ENCODE measurements at places on chromosomes 2 and 18.

DNA sequence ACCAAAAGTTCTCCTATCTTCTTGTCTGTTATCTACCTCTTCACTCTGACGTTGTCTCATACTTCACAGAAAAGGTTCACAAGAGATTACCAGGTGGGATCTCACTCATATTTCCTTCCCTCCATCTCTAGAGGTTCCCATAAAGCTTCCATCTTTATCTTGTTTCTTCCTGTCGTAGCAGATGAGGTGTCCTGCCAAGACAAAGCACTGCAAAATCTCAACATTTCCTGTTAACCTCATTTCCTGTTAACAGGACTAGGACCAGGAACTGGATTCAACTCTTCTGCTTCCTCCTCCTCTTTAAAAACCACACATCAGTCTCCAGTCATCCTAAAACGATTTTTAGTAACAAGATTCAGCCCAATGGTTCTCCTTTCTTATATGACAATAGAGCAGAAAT is 512.8 kb upstream of the NRP2 start:
- DNase-seq, result no peak

DNA sequence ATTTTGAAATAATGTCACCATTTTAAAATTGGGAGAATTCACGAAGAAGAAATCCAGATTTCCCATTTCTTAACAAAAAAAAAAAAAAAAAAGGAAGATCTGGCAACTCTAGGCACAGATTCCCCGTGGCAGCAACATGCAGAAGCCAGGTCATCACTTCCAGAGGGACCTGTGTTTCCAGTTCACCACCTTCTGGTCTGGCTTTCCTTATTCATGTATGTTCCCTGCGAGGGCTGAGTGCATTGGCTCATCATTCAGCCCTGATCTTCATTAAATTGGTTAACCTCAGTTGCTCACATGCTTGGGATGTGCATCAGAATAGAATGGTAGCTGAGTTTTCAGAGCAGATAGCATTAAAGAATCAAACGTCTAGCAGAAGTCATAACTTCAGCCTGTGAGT is 25.0 kb upstream of the MAP3K20 start:
- no peak for DNase-seq

DNA sequence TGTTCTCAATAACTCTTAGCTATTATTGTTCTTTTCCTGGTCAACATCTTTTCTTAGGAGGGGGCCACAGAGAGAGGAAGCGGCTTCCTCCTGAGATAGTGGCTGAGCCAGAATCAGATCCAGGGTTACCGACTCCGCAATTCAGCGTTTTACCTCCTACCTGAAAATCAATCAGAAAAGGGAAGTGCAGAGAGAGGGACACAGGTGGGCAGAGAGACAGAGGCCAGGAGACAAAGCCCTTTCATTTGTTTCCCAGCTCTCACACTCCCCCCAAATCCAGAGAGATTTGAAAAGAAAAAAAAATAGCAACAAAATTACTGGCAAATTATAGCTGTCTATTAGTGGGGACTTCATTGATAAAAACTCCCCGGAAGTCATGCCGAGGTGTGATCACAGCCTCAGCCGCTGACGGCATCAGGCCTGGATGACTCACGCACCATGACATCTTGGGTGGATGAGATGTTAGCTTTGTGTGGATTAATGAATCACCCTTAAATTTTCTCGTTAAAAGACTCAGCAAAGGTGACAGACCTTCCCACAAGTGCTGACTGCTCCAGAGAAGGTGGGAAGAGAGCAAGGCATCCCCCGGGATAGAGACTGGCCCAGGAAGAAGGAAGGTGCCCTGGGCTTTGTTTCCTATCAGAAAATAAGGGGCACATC is 120.7 kb downstream of the LOXHD1 start:
- DNase-seq, result no peak

DNA sequence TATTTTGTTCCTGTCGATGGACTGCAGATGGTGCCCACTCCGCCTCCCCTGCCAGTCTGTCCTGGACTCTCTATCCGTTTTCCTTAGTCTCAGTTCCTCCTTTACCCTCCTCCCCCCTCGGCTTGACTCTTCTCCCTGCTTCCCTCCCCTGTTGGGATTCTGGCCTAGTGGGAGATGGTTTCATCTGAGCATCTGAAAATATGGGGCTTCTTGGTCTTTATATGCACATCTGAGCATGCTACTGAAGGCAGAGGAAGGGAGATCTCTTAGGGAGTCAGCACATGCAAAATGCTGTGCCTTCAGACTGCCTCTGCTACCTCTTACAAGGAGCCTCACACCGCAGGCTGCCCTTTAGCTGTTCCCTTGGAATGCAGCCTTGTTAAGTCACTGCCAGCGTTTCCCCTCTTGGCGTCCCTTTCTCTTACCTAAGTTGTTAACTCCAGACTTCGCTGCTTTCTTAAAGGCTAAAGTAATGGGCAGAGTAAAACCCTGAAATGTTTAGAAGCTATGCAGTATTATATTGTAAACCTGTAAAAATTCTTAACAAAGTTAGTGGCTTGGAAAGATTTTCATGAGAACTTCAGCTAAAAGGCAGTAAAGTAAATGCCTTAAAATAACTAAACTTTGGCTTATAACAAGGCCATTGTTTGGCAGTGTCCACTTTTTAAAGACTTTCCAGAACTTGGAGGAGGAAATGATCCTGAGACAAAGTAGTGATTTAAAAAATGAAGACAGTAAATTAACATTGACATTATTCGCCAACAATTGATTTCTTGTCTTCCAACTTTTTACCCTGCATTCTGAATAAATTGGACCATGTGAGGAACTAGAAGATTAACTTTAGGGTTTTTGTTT is 49.8 kb downstream of the LDLRAD4 start:
- DNase-seq, result no peak

GRCh38 chr2:121368836-121369235 is 83.8 kb upstream of the TFCP2L1 start:
- no peak for DNase-seq

DNA sequence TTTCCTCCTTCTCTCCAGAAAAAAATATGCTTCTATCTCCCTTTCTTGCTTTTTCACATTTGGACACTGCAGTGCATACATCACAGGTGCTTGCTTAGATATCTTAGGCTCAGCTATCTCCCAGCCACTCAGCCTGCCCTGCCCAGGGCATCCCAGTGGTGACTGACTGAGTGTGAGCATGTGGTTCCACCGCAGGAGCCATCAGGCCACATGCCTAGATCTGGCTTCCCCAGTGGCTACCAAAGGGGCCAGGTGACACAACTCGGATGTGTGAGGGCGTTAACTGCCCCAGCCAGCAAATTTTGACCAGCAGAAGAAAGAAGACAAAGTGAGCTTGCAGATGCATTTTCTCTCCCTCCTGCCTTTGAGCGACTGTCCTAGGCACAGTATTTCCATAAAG is 25.5 kb downstream of the SP5 start:
- no peak for DNase-seq

DNA sequence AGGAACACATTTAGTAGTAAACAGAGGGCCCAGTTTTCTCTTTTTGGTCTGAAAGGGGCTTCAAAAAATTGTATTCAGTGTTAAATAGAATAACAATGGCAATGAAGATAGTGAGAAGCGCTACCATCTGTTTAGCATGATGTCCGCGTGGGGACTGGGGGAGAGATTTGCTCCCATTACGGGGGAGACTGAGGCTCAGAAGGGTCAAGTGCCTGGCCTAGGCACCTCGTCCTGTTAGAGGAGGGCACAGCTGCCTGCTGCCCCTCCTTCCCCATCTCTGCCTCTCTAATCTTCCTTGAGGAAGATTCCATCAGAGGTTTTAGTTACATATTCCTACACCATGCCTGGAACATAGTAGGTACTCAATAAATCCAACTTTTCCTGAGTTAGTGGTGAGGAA is 10.1 kb upstream of the TMEM185B start:
- DNase-seq, result no peak

DNA sequence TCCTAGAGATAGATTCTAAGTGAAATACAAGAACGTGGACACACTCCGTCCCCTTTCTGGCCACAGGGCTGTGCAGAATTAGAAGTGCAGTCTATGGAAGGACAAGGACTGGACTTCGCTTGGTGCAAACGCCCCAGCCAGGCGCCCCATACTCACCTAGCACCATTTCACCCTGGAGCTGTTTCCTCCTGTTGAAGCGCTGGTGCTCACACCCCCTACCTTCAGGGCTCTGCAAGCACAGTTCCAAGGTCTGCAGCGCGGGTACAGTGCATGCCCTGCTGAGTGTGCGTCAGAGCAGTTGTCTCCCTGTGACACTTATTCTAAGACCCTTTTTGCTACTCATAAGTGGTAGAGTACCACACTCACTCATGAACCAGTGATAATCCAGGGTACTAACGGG is 3.0 kb downstream of the HPCAL1 start:
- no peak for DNase-seq

- no peak for DNase-seq
Measured at GRCh38 chr2:671787-672605, 5.2 kb downstream of the TMEM18 start.

DNA sequence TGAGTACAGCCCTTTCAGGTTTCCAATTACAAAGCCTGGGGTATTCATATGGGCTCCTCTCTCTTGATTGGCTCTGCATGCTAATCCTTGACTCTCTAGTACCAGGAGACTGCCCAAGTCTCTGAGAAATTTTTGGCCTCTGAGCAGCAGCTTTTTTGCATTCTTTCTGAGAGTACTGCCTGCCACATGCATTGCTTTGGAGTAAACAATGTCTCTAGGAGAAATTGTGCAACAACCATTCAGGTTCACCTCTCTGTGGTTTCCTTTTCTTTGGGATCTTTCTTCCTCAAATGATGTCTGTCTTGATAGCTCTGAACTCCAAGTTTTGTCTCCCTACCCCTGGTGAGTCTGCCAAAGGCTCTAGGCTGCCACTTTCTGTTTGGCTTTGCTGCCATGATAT is 115.8 kb upstream of the SETBP1 start:
- no peak for DNase-seq

GRCh38 chr2:132984731-132985130 is 314.7 kb upstream of the LYPD1 start:
- no peak for DNase-seq

DNA sequence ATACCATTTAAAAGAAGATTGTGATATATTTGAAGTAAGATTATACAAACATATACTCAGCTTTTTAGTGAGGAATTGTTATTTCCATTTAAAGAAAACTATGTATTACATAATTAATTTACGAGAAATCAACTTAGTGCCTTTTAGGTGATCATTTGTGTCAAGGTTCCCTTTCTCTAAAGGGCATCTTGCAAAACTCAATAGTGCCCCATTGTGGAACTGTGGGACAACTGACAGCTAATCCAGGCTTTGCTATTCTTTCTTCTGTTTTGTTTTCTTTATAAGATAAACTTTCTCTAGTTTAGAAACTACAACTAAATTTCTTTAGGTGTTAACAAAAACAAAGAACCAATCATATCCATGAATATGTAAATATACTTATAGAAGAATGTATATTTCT is 24.3 kb upstream of the VIT start:
- DNase-seq, result no peak

DNA sequence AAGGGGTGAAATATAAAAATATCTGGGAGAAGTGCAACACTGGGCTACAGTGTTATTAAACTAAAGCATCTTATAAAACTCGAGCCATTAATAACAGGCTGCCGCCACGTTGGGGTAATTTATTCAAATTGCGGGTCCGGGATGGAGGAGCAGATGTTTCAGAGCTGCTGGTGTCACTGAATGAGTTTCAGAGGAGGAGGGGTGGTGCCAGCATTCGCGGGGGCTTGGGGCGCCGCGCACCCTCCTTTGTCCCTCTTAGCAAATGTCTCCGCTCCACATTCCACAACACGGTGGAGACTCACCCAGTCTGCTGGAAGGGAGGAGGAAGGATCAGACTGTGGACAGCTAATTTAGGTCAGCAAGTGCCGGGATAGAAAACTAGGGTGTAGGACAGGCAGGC is 260.5 kb downstream of the CELF4 start:
- DNase-seq, result no peak

- DNase-seq, result no peak
Measured at GRCh38 chr18:31741097-31741735, 19.5 kb downstream of the SLC25A52 start.

DNA sequence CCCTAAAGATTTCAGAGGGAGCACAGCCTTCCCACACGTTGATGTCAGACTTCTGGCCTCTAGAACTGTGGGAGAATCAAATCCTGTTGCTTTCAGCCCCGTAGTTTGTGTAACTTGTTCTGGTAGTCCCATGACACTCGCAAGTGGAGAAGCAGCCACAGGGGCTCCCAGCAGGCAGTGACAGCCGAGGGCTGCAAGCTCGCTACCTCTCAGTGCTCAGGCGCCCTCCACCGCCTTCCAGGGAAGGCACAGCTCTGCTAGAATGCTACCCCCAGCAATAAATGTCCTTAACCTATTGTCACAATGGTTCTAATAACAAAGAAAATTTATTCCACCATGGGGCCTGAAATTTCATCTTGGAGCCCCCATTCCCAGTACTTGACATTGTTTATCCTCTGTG is 143.1 kb upstream of the ZNF236 start:
- no peak for DNase-seq

- no peak for DNase-seq
Measured at GRCh38 chr2:163198007-163198406, 359.4 kb upstream of the KCNH7 start.

DNA sequence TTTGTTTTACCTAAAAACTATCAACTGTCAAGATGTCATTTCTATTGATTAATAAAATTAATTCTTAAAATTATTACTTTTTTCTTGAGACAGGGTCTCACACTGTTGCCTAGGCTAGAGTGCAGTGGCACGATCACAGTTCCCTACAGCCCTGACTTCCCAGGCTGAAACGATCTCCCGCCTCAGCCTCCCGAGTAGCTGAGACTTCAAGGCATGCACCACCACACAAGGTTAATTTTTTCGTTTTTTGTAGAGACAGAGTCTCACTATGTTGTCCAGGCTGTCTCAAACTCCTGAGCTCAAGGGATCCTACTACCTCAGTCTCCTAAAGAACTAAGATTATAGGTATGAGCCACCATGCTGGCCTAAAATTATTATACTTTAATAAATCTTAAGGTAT is 18.7 kb downstream of the HNRNPLL start:
- no peak for DNase-seq

GRCh38 chr2:50720697-50721315 is 311.1 kb downstream of the NRXN1 start:
- no peak for DNase-seq

GRCh38 chr2:235749771-235750160 is 255.9 kb downstream of the AGAP1 start:
- peak; percentile 4 for DNase-seq

- no peak for DNase-seq
Measured at GRCh38 chr2:139480161-139480650, 700.0 kb upstream of the NXPH2 start.

DNA sequence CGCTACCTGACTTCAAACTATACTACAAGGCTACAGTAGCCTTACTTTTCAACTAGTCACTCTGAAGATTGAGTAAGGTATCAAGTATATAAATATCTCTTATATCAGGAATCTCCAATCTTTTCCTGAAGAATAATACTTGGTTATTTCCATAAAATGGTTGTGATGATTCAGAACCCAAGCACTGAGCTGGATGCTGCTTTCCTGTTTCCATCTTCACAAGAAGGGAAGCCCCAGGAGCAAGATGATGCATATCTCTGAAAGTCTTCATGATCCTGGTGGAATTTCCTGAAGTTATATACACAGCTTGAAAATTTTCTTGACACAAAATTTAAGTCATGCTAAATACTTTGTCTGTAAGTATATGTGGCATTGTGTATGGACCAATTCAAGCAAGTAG is 243.9 kb upstream of the TANK start:
- no peak for DNase-seq

- DNase-seq, result no peak
Measured at GRCh38 chr2:88139203-88139702, 11.4 kb upstream of the FABP1 start.

Data from posterior cingulate gyrus (tissue), 11 donors.